ENCODE measurements at places on chromosomes 7 and 10.

DNA sequence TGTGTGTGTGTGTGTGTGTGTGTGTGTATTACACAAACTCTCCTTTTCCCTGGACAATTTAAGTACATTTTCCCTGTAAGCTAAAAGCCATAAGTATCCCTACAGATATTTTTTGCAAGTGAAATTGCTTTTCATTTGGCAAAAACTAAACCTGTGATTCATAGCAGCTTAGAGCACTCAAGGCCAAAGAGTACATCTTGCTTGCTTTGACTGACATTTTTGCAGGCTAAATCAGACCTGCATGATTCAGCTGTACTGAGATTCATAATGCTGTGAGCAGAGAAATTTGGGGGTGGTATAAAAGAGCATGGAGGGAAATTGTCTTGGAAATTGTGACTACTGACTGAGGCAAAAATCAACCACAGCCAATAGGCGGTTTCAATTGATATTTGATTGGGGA, 500.4 kb downstream of the GFRA1 start:
- DNase-seq = no peak

DNA sequence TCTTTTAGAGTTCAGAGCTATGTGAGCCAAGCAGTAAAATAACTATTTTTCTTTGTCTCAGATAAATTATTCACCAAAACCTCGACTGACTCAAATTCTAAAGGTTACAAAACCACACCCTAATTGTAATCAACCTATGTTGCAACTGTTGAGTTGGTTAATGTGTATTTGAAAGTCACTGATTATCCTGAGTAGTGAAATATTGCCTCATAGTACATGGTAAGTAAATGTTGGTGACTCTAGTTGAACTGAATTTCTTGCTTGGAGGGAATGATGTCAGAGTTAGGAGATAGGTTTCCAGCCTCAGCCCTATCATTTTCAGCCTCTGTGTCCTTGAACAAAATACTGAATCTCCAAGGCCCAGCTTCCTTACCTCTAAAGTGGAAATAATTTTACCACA, 3.0 kb upstream of the CYP2C18 start:
- no peak for DNase-seq

DNA sequence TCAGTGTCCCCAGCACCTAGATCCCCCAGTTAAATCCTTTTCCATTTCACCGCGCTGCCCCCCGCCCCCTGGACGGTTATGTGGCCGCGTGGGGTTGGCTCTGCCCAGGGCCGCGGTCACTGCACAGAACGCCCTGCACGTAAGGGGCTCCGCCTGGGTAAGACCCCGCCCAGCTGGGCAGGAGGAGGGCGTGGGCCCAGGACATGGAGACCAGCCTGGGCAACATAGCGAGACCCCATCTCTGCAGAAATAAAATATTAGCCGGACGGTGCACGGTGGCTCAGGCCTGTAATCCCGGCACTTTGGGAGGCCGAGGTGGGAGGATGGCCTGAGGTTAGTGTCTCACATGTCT, 650 bp upstream of the ZFAND2A start:
- peak; percentile 64 for DNase-seq

GRCh38 chr10:114664127-114664526, 6.1 kb upstream of the ABLIM1 start:
- DNase-seq = no peak

DNA sequence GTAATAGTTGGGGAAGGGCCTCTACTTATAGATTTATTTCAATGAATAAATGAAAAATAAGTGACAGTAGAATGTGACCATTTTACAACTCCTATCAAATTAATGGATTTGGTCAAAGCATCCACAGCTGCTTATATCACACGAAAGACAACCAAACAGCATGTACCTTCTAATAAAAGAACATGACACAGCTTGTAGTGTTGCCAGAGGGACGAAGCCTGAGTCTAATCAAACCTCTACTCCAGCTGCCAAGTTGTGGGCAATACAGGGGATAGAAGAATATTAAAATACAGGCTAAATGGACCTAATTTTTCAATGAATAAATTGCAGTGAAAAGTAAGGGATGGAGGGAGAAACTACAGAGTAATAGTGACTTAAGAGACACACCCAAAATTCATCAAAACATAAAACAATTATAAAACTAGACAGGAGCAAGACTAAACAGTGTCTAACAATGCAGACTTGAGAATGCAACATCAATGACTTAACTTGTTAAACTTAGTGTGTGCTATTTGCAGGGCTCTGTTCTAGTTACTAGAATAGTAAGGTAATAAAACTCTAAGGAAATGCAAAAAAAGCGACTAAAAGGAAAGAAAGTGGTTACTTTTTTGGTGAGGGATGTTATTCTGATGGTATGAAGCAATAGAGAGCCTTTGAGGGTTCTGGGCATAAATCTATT, 853.8 kb downstream of the GRM8 start:
- DNase-seq = no peak

GRCh38 chr10:73865459-73866442, 8.6 kb downstream of the CAMK2G start:
- no peak for DNase-seq

- no peak for DNase-seq
Observed at GRCh38 chr7:95534796-95535195, 49.1 kb downstream of the ASB4 start.

DNA sequence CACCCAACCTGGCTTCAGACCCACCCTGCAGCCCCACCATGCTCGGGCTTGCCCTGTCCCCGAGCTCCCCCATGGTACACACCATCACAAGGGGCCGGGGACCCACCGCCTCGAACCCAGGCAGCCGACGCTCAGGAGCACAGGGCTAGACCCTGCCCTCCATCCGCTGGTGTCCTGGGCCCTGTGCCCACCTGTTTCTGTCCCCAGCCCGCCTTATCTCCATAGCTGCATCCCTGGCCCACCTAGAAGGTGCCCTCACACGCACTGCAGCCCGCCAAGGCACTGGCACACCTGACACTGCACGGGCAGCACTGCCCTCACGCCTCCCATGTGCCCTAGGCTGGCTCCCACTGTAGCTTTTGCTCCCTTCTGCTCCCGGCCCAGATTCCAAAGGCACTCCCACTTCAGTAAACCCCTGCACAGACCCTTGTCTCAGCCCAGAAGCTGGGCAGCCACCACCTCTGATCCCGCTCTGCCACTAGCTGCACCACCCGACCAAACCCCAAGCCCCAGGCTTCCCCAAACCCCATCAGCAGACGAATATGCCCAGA, 17.1 kb downstream of the YKT6 start:
- DNase-seq = no peak

GRCh38 chr7:50792342-50793119, 9.8 kb upstream of the GRB10 start:
- no peak for DNase-seq

Measured in SW 1271 (cell line).